ENCODE measurements at places on chromosomes 12 and 14.

DNA sequence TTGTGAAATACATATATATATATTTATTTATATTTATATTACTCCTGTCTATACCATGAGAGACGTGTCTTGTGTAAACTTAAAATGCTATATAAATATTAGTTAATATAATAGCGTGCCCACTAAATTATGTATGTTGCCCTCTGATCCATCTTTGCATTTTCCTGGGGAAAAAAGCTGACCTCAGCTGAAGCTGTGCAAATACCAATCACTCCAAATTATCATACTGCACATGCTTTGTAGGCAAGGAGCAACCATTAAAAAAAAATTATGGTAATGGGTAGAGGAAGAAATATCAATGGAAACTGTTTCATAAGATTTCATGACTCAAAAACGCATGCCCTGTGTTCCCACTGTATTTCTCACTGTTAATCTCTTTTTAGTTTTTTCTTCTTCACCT is 179.8 kb downstream of the ANO4 start:
- DNase-seq, result no peak

DNA sequence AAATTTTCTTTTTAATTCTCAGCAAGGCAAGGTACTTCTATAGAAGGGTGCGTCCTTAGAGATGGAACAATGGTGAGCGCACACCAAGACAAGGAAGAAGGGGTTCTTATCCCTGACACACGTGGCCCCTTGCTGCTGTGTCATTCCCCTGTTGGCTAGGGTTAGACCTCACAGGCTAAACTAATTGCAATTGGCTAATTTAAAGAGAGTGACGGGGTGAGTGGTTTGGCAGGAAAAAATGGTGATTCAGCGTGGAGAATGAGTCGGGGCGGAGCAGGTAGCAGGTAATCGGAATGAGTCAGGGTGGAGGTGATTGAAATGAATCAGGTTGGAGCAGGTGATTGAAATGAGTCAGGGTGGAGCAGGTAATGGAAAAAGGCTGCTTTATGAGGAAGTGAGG is 36.3 kb upstream of the HECTD1 start:
- DNase-seq, result no peak

GRCh38 chr14:57578801-57579200 is 85.1 kb upstream of the CCDC198 start:
- DNase-seq, result no peak

GRCh38 chr14:23725980-23726710 is 90.0 kb downstream of the DHRS2 start:
- DNase-seq, result no peak

GRCh38 chr12:64400041-64400440 is 4.2 kb upstream of the XPOT start:
- DNase-seq, result no peak

- no peak for DNase-seq
These were observed 38.8 kb downstream of the HSD17B6 start for GRCh38 chr12:56801661-56802622.

GRCh38 chr14:99394602-99395156 is 86.0 kb downstream of the SETD3 start:
- DNase-seq, result no peak

GRCh38 chr14:103292426-103293374 is 41.3 kb upstream of the EIF5 start:
- peak; percentile 70 for DNase-seq

DNA sequence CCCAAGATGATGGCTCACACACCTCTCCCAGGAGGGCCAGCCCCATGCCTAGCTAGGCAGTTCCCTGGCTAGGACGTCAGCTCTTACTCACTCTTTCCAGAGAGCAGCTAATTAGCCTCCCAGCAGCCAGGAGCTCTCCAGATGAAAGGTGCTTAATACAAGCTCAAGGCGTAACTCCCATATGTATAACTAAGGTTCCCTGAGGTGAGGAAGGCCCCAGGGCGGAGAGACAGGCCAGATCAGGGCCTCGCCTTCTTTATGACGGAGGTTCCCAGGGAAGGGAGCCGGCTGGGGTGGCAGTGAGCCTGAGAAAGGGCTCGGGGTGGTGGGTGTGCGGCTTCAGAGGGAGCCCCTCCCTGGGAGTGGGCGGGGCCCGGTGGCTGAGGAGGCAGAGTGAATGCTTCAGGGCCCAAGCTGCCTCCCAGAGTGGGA is 26.4 kb upstream of the ZFP36L1 start:
- DNase-seq, result no peak

DNA sequence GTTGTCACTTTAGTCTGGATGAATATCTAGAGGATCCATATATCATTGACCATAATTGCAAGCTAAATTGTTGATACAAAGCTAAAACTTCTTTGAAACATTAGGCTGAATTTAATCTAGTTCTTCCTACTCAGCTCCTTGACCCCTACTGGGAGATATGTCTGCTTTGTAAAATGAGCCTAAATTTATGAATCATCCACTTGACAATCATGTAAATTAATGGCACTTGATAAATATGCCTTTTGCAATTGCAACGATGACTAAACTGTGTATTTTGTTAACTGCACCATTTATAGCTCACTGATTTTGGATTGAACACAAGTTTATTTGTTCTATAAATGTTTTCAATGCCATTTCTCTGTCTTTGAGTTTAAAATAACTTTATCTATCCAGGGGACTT is 1616.5 kb upstream of the FLRT2 start:
- no peak for DNase-seq
